Stimulated activated naive CD8-positive, alpha-beta T cell treated with anti-CD3 and anti-CD28 coated beads, Interleukin-15, Interleukin-2, amounts not matched to agents 100 U/mL and 50 U/mL, for 24 hours (primary cell): ENCODE measurements at places on chromosomes 4 and X.

GRCh38 chrX:131763674-131764073 lies 219.8 kb downstream of the OR13H1 start:
- DNase-seq, result no peak

DNA sequence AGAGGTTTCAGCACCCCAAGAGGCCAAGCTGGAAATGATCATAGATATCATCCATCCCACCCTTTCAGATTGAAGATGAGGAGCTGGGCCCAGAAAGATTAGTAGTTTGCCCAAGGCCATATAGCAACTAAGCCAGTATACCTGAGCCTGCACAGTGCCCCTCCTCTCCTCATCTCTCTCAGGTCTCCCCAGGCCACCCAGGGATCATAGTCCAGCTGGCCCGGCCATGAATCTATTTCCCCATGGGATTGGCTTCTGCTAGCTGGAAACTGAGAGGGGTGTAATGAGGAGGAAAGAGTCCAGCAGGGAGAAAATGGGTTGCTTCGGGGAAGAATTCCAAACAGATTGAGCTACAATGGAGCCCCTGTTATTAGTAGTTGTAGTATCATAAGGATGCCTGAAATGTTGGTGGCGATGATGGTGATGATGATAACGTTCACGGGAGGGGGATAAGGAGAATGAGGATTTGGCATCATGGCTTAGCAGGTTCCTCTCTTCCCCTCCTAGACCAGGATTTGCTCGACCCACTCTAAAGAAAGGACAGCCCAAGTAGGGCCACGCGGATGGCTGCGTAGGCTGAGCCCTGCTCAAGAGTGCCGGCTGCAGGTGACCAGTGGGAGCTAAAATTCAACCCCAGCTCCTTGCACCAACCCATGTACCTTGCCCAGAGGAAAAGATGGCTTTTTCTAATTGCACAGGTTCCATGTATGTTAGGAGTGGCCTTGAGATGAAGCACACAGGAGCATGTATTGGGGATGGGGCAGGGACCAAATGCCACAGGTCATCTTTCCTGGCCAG lies 117.8 kb upstream of the PJA1 start:
- no peak for DNase-seq

- DNase-seq, result no peak
Measured at GRCh38 chr4:98908703-98909262, 20.1 kb downstream of the EIF4E start.

- peak; percentile 41 for DNase-seq
Measured at GRCh38 chr4:138870737-138871554, 144.6 kb upstream of the NOCT start.

DNA sequence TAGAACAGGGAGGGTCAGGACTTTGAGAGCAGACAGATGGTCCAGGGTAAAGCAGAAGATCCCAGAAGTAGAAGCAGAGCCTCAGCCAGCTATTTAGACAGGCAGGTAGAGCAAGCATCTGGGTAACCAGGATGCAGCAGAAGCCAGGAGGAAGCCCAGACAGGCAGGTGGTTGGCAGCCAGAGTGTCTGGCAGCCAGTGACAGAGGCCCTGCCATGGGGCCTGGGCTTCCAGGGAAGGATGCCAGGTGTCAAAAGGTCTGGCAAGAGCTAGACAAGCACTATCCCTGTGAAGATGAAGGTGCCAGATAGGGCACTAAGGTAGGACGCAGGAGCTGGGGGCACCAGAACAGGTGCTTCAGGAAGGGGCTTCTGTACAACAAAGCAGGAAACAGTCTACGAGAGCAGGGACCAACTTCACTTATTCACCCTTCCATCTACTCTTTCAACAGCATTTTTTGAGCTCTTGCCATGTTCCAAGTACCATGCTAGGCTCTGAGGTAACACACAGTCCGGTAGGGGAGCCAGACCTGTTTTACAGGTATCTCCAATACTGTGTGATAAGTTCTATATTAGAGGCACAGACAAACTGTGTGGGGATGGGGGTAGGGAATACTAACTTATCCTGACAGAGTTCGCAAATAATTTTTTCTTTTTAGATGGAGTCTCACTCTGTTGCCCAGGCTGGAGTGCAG lies 38.1 kb upstream of the GJB1 start:
- no peak for DNase-seq

DNA sequence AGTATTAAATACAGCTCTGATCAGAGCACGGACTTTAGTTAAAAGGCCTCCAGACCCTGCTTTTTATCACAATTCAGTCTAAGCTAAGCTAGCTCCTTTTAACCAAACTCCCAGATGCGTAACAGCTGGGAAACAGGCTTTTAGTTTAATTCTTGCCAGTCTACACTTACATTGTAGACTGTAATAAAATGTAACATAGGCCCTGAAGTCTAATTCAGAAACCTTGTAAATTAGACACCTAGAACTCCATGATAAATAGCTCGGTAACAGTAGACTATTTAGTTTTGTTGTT lies 20.1 kb downstream of the FBXO8 start:
- DNase-seq, result no peak

DNA sequence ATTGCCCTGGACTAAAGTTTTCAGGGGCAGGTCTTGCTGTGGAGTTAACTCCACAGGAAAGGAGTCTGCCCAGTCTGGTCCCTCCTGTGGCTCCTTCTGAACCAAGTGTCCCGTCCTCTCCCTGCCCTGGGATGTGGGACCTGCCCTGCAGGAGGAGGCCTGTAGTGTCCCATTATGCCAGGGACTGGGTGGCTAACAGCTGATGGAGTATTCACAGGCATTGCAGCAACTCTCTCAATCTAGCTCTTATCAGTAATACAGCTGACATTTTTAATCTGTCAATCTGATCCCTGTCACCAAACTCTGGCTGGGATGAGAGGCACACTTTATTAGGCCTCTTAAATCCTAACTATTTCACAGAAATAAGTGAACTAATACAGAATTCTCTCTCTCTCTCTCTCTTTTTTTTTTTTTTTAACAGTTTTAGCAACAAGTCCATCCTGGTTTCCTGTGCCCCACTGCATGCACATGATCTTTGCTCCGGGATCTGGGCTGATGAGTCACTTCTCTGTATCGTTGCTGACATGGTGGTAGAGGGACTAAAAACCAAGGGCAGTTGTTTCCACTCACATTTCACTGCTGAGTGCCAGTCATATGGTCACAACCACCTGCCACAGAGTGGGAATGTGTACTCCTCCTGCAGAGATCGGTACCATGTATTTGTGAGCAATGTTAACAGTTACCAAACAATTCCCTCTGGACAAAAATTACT lies 39.1 kb downstream of the HAND2 start:
- no peak for DNase-seq

DNA sequence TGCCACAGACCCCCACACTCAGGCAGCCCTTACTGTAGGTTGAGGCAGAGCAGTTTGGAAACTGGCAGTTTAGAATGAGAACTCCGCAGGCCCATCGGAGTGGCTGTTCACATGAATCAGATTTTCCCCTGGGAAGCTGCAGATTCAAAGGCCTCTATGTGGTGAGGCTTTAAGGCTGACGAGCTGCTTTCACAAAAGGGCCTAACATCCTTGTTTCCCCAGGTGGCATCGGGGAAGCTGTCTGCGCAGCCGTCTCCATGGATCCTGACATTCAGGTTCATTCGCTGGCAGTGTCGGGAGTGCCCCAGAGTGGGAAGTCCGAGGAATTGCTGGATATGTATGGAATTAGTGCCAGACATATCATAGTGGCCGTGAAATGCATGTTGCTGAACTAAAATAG lies 33.7 kb downstream of the TKTL1 start:
- DNase-seq, result no peak

- no peak for DNase-seq
Measured at GRCh38 chrX:136598631-136599030, 49.3 kb upstream of the CD40LG start.

DNA sequence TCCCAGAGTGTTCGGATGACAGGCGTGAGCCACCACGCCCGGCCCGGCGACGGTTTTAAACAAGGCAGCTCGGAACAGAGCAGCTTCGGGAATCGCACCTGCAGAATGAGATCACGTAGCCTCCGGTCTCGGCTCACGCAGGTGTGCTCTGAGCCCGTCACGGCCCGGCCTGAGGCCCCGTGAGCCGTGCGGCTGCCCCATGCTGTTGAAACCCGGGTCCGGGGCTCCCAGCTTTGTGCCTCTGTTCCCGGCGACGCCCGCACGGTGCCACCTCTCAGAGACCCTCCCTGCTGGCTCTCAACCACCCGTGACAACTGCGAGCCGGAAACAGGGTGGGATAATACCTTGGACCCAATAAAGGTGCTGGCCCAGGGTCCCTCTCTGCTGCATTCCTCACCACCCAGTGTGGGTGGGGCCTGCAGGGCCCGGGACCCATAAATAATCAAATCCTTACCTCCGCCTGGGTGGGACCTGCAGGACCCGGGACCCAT lies 13.4 kb upstream of the PLCXD1 start:
- DNase-seq, result no peak

DNA sequence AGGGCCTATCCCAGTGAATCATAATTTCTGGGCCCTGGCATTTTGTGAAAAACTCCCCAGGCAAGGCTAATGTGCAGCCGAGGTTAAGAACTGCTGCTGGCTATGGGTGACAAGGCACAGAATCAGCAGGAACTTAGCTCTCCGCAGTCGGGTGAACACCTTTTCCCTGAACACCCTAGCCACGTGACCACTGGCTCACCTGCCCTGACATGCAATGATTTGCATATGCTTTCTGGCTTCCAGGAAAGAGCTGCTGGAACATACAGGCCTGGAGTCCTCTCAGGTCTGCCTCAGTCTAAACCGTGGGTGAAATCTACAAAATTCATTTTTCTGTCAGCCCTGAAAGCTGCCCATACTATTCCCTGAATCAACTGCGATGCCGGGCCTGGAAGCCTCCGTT lies 56.6 kb downstream of the ZNF827 start:
- no peak for DNase-seq

DNA sequence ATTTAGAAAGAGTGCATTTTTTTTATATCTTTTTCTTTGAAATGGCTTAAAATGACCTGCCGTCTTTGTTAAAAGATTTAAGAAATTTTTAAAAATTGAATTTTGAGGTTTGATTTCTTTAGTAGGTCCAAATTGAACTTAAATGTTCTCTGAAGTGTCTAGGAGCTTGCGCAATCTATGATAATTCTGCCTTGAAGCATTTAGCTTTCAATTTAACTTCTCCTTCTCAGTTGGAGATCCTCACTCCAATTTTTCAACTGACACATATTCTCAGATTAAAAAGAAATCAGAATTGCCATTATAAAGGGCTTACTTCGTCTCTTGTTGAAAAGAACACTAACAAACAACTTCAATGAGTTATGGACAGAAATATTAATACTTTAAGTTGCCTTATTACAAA lies 273.5 kb downstream of the TMA16 start:
- no peak for DNase-seq

- DNase-seq, result no peak
Measured at GRCh38 chrX:29530501-29530900, 684.9 kb upstream of the MAGEB2 start.

GRCh38 chrX:17836830-17837229 lies 24.3 kb downstream of the RAI2 start:
- no peak for DNase-seq

GRCh38 chr4:144820011-144820727 lies 174.2 kb downstream of the HHIP start:
- no peak for DNase-seq

GRCh38 chr4:26120098-26120825 lies 200.6 kb upstream of the RBPJ start:
- DNase-seq, result no peak

DNA sequence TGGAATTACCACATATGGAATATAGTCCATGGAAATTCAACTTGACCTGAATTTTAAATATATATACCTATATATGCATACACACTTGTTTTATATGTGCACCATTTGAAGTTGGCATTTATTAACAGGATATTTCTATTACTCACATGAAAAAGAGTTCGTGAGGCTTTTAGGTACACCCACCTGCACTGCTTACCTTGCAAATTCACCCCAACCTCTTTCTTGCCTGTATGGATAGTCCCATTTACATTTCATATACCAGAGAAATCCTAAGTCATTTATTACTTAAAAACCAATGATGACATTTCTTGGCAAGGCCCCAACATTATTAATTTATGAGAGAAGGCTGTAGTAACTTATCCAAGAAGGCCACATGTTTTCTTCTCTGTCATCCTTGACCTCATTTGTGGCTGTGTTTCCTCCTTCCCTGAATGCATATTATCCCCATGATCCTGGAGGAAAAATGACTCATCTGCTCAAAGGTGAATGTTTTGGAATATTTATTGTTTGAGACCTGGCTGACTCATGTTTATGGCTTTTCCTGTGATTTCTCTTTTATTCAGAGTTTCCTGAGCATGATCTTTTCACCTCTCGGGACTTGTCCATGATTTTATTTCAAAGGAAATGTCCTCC lies 62.2 kb upstream of the FAM241A start:
- no peak for DNase-seq

DNA sequence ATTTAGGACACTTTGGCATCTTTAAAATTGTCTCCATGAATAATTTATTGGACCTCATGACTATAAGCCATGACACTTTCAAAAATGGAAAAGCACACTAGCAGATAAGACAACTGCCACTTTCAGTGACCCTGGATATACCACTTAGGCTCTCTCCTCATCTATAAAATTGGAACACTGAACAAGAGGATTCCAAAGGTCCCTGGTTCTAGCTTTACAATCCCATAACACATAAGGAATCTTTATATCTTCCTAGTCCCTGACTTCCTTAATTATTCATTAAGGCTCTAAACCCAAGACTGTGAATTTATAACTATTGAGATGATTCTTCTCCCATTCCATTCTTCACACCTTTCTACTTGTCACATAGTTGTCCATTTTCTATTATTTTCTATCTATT lies 190.2 kb downstream of the SCFD2 start:
- DNase-seq, result no peak

GRCh38 chrX:22246620-22247019 lies 26.1 kb upstream of the CBLL2 start:
- no peak for DNase-seq

- DNase-seq, result no peak
Measured at GRCh38 chrX:49133759-49134158, 10.2 kb upstream of the GPKOW start.

DNA sequence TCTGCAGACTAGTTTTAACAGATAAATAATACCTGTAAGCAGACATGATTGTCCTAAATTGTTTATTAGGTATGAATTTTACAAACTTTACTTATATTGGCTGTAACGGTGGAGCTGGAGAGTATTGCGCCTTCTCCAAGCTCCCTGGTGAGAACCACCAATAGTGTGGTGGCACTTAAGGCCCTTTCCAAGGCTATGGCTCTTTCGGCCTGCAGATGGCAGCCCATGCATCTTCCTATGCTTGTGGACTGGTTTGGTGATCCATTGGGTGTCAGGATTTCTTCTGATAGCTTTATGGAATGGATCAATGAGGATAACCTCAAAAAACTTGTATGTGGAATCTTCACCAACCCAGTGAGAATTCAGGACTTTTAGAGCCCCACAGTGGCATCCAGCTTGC lies 7.8 kb downstream of the LARP1B start:
- peak; percentile 10 for DNase-seq

DNA sequence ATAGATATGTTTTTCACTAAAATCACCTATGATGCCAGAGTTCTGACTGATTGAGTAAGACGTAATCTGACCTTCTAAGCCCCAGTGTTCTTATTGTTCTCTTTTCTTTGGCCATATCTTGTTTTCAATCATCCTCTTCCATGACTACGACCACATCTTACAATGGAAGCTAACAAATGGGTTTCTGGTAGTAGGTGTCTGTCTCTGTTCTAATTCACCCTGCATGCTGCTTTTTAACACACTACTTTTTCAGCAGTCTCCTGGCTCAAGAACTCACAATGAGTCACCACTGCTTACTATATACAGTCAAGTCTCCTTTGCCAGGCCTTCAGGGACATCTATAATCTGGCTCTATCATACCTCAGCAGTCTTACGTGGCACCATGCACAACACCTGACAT lies 146.1 kb downstream of the NEXMIF start:
- DNase-seq, result no peak
